ENCODE measurements at places on chromosomes 2 and 18.

- no peak for DNase-seq
Observed at GRCh38 chr2:181458871-181459270, 1.7 kb downstream of the ITGA4 start.

- no peak for DNase-seq
Observed at GRCh38 chr2:55048508-55049042, 1.7 kb downstream of the RTN4 start.

- DNase-seq, result no peak
Observed at GRCh38 chr2:67499989-67500388, 102.9 kb downstream of the ETAA1 start.

DNA sequence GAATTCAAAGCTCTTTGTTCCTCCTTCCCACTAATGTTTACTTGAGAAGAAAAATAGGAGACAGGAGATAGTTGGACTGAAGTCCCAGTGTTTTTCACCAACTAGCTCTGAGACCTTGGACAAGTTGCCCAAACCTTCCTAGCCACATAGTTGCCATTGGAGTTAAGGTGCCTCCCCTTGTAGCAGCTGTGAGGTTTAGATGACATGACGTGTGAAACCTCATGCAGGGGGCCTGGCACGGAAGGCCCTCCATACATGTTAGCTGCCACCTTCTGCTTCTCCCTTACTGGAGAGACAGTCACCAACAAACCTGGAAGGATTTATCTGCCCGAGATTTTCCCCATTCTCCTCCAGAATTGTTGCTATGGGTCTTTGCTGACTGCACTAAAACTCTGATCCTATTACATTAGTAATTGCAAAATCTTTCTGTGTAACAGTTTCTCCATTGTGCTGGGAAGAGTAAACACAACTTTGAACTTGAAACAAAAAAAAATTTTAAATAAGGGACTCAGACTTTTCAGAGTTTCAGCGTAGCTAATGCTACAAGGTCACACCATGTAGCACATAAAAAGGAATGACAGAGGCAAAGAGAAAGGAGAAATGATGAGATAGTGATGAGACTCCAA is 23.8 kb upstream of the CABYR start:
- no peak for DNase-seq

- DNase-seq, result no peak
Observed at GRCh38 chr2:239306274-239307220, 94.3 kb downstream of the HDAC4 start.

DNA sequence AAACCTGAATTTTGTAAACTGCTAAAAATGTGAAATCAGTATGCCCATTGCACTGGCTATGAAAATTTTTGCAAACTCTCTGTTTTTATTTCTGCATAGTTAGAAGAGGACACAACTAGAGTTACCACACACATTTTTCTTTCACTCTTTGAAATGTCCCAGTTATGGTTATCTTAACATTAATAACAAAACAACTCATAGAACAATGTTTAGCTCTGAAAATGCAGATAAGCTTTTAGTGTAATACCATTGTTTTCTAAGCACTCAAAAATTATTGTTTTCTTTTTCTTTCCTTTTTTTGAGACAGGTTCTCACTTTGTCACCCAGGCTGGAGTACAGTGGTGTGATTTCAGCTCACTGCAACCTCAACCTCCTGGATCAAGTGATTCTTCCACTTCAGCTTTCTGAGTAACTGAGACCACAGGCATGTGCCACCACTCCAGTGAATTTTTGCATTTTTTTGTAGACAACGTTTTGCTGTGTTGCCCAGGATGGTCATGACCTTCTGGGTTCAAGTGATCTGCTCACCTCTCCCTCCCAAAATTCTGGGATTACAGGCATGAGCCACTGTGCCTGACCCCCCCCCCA is 1204.5 kb upstream of the ZEB2 start:
- DNase-seq, result no peak

Measured in GM12864 (cell line).